ENCODE measurements at places on chromosomes 7 and 10.
A peak's percentile ranks its signal among the peaks of the same experiment; 100 is the strongest.

DNA sequence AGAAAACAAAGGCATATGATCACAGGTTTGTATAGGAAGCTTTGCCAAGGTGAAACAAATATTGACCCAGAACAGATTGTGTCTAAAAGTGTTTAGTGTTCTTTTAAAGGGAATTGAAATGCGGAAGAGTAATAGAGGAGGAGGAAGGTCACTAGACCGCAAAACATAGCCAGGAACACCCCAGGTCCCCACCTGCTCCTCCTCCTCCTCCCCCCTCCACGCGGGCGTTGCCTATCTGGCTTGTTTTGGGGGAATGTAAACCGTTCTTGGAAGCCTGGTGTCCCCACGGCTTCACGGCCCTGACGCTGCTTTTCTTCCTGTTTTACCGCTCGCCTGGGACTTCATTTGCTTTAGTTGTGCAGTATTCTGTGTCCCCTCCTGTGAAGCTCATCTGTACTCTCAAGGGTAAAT is 81.0 kb upstream of the PFKP start:
- no peak for DNase-seq

DNA sequence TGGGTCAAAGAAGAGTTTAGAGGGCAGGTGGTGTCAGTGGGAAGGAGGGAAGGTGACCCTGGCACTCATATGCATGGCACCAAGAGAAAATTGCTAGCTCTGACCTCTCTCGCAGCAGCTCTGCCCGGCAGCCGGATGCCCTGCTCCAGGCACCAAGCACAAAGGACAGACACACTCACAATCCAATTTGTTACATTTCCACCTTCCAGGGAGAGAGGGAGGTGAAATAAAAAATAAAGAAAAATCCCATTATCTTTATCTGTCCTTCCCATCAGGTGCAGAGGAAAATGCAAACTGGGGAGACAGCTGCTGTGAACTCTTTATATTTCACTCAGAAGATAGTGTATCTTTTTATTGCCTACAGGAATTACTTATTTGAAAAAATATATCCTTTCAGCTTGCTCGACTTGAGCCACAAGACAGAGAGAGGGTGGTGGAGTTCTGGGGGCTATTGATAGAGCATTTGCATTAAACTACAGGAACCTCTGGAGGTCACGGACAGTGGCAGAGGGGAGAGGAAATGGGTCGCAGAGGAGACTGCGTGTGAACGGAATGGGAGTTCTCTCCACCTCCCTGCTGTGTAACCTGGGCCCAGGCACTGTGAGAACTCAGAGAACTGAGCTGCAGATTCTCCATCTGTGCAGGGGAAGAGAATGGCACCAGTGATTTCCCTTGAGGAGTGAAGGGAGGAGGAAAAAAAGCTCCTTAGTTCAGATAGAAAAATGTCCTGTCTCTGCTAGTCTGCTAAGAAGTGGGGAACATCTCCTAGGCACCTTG is 421.4 kb downstream of the PLXNA4 start:
- no peak for DNase-seq

- DNase-seq: no peak
Observed at GRCh38 chr7:7099584-7100014, 82.7 kb upstream of the C1GALT1 start.

- no peak for DNase-seq
Observed at GRCh38 chr7:90661290-90662151, 65.4 kb downstream of the CDK14 start.

- DNase-seq: peak; percentile 62
Observed at GRCh38 chr7:129218514-129219062, 6.2 kb upstream of the AHCYL2 start.

DNA sequence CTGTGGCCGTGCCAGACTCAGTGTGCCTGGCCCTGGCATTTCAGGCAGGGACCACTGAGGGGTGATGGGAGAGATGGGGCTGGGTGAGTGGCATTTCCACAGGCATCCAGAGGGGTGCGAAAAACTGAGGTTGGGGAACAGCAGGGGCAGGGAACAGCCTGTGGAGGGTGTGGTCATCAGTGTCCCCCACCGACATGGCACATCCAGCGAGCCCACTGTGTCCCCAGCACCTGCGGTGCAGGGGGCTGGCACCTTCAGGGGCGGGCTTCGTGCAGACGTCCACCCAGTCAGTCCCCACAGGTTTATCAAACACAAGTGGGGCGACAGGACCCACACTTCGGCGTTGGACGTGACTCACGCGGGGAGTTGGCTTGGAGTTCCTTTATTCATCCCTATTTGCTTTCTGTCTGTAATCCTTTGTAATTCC is 14.8 kb downstream of the CUX1 start:
- no peak for DNase-seq

DNA sequence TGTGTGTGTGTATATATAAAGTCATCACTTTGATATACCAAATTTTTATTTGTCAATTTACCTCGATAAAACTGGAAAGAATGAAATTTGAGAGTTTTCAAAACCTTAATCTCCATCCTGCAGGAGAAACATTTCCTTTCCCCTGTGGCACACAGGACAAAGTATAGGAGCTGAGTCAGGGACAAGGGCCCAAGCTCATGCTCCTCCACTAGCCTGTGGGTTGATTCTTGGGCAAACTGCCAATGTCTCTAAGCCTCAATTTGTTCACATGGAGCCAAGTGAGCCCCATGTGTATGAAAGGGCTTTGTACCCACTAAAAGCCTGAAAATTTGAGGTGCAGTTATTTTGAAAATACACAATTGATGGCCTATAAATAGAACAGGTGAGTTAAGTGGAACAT is 60.3 kb upstream of the IL6 start:
- no peak for DNase-seq

DNA sequence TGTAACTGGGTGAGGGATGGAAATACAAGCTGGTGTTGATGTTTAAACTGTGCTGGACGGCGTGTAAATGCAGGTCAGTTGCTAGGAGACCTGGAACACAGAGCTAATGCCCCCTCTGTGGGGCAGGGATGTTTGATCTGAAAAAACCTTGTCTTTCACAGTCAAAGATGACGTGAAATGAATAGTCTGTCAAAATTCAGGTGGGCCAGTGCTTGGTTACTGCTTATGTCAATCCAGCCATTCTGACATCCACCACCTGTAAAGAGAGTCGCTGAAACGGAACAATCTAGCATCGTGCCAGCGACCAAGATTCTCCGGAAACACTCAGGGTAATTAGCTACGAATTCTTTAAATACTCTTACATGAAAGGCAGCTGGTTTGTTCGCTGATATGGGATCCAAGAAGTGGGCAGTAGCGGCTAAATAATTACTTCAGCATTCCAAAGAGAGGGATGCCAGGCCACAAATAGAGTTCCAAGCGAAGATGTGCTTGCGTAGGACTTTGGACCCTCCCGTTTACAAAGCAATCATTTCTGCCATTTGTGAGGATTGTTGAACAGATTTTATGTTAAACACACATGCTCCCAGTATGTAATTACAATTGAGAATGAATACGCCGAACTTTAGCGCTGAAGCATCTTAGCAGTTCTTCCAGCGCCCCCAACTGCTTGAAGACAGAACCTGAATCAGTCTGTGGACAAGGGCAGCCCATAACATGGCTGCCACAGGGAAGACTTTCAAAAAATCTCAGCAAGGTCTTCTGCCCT is 7.3 kb upstream of the ASB4 start:
- DNase-seq: no peak

GRCh38 chr7:104548861-104549260 is 220.5 kb downstream of the LHFPL3 start:
- DNase-seq: no peak

DNA sequence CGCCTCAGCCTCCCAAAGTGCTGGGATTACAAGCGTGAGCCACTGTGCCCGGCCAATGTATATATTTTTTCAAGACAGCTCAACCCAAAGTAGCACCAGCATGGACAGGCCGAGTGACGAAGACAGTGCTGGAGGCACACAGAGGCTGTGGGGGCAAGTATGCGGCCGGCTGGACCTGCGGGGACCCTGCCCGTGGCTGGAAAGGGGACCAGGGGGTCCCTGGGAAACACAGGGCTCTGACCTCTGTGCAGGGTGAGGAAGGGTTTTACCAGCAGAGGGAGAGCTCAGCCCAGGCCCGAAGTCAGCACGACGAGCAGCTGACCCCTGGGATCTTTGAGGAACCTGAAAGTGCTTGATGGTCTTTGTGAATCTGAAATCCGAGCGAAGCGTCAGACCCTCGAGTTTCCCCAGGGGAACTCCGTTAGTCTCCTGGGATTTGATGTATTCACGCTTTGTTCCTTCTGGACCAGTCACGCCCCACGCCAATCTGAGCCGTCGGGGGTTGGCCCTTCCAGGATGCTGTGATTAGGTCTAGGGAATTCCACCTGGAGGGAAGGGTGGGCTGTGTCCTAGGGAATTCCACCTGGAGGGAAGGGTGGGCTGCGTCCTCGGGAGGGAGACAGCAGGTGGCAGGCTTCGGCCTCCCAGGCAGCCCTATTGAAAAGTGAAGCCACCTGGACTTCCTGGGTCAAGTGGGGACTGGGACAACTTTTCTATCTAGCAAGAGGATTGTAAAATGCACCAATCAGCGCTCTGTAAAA is 10.9 kb upstream of the ZFAND2A start:
- no peak for DNase-seq

GRCh38 chr10:30182191-30183054 is 123.0 kb upstream of the JCAD start:
- DNase-seq: no peak

DNA sequence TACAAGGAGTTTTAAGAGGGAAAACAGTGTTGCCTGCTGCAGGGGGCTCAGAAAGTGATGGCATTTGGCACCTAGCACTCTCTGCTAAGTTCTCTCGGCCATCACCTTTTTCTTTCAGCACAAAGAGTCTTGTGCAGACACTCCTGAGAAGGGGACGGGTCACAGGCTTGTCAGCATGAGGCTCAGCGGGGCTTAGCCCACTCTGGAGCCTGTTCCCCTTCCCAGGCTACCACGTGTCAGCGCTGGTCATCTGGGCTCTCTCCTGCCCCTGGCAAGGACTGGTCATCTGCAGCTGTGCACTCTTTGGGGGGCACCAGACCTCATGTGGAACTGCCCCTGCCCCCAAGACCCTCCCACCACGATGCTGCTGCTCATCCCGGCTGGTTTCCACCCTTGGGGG is 152.1 kb upstream of the MKI67 start:
- no peak for DNase-seq

GRCh38 chr10:7317786-7318446 is 92.9 kb downstream of the SFMBT2 start:
- no peak for DNase-seq

DNA sequence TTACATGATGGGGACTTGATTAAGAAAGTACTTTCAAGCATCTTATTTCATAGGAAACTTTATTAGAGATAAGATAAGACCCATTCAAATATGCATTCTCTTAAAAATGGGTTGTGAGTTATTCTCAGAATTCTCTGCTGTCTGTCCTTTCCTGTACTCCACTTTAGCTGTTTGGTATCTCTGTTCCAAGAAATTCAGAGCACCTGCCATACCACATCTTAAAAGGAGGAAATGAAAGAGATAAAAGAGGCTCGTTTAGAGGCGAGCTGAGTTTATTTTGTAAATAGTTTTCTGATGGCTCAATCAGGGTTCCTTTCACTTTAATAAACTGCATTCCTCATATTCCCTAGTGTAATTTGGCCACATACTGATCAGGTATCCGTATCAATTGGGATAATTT is 87.2 kb downstream of the MDFIC start:
- DNase-seq: no peak

DNA sequence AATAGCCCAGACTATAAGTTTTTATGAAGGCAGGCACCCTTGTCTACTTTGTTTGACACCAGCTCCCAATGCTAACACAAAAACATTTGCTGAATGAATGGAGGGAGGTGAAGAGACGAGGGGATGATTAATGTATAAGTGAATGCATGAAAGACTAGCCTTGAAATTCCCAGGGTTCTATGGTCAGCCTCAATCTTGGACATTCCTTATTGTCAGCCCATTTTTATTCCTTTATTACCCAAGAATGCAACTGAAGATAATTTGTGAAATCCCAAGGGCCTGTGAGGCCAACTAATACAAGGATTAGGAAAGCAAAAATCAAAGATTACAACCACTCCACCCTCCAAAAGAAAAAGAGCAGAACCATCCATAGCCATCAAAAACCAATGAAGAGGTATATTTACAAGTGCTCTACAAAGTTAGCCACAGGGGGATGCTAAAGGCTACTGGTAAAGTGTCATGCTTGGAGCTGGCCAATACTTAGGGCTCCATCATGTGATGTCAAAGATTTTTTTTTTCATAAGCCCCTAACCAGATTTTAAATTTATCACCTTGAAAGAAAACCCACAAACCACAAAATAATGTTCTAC is 40.0 kb upstream of the ASAH2 start:
- DNase-seq: no peak

DNA sequence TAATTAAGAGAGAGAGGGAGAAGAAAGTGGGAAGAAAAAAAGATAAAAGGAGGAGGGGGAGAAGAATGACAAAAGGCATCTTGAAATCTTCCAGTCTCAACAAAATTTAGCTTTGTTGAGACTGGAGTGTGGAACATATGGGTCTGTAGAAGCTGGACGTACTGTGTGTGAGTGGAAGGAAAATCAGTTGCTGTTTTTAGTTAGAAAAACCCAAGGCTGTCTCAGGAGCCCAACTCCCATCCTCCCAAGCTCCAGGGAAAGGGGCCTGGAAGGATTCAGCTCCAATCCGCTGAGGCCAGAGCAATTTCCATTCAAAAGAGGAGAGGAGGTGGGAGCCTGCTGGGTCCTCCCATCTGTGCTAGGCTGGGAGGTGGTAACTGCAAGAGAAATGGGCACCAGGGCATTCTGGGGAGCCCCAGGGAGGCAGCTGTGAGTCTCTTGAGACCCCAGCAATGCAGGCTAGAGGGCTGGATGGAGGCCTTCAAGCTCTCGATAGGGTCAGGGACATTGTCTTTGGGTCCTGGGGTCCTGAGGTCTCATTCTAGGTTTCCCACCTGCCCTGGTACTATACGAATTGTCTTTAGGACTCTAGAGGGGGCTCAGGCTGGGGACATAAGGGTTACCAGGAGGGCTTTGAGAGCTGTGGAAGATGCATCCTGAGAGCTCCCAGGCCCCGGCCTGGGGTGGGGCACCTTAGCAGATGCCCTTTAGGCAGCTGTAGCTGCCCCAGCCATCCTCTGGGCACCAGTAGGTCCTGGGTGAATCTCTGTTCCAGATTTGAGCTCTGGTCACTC is 21.4 kb downstream of the ADCYAP1R1 start:
- no peak for DNase-seq

GRCh38 chr7:32219416-32219815 is 149.2 kb upstream of the PDE1C start:
- DNase-seq: no peak
